ENCODE measurements at places on chromosomes 7 and 10.
A peak's percentile ranks its signal among the peaks of the same experiment; 100 is the strongest.

GRCh38 chr10:72340510-72341261, 14.0 kb downstream of the DNAJB12 start:
- DNase-seq = no peak

GRCh38 chr10:72310636-72311035, 36.9 kb downstream of the DDIT4 start:
- no peak for DNase-seq

DNA sequence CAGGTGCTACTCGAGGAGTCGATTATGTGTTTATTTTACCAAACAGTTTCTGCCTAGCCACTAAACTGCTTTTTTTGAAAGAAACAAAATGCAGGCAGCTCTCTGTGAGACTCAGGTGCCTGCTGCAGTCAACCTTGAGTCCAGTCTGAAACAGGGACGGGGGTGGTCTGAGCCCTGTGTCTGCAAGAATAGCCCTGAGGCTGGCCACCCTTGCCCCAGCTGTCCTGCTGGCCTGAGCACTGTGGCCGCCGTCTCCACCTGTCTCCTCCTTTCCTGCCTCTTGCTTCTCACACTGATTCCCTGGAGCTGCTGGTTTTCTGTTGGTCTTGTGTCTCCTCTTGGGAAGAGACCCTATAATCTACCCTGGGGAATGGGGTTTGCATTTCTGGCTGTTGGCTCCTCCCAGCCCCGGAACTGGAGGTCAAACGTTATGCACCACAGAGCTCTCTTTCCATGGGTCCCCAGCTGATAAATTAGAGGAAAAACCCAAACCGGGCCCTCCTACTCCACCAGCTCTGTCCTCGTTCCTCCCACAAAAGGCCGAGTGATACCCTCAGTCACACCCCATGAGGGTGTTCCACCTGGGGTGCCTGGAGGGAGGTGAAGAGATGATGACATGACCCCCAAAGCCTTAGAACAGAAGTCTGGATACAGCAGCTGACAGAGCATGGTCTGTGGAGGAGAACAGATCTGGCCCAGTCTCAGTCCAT, 15.0 kb upstream of the SLC18A3 start:
- no peak for DNase-seq

DNA sequence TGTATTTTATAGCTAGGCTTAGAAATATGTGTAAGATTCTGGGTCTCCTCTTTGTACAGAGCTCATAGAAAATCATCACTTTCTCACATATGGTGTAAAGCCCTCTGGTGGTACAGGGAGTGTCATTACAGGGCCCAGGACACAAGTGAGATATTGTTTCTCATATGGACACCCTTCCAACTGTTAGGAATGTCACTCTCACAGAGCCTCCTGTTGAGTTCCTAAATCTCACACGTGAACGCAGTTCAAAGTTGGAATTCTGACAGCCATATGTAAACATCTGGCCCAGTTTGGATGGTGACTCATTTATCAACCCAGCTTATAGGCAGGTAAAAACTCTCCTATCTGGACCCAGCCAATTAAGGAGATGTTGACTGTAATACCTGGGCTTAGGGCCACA, 35.4 kb upstream of the ZNF107 start:
- DNase-seq = peak; percentile 32

DNA sequence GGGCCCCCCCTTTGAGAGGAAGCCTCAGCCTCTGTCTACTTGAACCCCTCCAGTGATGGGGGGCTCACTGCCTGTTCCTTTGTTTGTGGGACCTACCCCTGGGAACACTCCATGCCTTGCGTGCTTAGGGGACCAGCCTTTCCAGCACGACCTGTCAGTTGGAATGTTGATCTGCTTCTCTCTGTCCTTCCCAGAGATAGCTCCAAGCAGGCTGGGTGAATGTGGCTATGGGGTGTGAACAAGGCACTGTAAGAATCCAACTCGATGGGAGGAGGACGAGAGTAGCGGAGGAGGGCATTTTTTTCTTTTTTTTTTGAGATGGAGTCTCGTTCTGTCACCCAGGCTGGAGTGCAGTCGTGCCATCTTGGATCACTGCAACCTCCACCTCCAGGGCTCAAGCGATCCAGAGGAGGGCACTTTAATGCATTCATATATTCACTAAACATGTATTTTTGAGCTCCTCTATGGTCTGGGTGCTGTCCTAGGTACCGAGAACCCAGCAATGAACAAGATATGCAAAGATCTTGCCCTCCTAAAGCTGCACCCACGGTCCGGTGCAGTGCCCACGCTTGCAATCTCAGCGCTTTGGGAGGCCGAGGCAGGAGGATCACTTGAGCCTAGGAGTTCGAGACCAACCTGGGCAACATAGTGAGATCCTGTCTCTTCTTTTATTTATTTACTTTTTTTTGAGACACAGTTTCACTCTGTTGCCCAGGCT, 8.5 kb downstream of the CLIP2 start:
- no peak for DNase-seq

DNA sequence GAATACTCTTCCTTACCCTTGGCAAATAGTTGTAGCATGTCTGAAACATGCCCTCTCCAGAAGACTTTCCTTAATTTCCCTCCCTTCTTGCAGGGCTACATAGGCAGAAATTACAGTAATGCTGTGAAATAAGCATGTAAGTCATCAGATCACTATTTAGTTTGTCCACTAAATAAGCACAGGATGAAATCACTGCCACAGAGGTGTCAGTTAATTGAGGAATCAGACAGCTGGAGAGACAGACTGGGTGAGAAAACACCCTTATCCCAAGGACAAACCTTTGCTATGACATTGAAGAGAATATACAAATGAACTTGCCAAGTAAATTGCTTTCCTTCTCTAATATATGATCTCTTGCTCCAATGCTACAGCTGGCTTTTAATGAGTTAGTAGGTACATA, 129.3 kb downstream of the CHRM2 start:
- no peak for DNase-seq

- DNase-seq = no peak
Observed at GRCh38 chr10:32384171-32384570, 37.2 kb upstream of the EPC1 start.

DNA sequence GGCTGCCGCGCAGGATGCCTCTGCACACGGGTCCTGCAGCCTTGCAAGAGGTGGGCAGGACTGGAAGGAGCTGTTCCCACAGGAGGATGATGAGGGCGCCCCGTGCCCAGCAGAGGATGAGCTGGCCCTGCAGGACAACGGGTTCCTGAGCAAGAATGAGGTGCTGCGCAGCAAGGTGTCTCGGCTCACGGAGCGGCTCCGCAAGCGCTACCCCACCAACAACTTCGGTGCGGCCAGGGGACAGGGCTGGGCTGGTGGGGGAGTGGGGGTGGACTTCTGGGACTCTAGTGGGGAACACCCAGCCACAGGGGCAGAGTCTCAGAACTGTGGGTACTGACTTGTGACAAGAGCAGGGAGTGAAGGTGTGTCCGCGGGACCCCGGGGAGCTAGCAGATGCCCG, 16.0 kb downstream of the ZFYVE27 start:
- no peak for DNase-seq

DNA sequence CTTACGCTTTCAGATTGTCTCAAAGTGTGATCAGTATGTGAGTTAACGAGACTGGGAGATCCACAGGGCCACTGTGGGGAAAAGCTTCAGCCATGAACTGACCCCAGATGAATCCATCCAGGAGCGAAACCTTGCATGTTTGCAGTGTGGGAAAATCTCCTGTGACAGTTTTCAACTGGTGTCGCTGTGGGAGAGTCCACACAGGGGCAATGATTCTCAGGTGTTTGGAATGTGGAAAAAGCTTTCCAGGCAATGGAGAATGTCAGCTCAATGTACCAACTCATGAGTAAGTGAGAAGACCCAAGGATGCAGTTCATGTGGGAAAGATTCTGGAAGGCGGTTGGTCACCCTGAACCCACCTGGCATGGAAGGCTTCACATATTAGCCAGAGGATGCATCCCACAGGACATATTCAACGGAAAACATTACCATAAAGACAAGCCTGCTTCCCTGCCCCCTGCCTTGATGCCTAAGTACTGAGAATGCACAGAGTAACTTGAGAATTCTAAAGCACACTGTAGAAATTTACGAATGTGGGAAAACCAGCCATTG, 204.1 kb upstream of the BMPER start:
- no peak for DNase-seq

GRCh38 chr7:34755008-34755407, 97.0 kb downstream of the NPSR1 start:
- DNase-seq = no peak

DNA sequence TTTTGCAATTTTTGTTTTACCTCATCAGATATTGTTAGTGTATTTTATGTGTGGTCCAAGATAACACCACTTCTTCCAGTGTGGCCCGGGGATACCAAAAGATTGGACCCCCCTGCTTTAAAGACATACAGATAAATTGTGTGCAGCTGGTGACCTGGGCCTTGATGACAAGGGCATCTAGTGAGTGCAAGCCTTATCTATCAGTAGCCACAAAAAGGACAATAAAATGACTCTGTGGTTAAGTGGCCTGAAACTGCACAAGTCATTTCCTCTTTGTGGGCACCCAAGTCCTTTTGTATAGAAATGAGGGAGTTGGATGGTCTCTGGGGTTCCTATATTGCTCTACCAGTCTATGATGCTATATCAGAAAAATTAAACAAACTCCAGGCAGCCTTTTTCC, 98.1 kb downstream of the PARD3 start:
- no peak for DNase-seq

DNA sequence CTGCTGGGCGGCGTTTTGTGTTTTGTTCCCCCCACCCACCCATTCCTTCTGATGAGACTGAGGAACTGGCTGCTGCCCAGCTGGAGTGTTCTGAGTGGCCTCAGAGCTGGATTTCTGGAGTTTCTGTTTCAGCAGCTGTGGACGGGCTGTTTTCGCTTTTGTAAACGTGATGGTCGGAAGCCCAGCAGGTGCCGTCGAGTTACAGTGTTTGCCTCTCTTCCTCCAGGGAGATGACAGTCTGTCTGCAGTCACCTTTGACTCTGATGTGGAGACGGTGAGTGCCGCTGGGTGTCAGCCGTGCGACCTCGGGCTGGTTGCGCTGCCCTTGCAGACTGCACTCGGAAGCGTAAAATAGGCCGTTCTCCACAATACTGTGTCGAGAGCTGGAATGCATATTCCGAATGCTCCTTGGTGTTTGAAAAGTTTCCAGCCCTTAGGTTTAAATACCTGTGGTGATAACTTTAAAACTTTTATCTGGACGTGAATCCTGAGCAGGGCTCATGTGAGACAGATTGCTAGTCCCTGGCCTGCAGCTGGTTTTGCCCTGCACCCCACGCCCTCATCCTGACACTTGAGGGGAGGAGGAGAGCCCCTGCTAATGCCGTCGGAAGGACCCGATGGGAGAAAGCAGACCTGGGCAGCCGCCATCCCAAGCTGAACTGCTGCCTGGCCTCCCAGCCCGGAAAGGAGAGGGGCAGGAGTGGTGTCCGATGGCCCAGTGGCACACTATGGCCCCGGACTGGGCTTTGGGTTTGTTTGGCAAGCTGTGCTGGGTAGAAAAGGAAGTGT, 8.3 kb downstream of the IQCE start:
- no peak for DNase-seq

GRCh38 chr10:12709000-12709401, 292.5 kb downstream of the CCDC3 start:
- no peak for DNase-seq

DNA sequence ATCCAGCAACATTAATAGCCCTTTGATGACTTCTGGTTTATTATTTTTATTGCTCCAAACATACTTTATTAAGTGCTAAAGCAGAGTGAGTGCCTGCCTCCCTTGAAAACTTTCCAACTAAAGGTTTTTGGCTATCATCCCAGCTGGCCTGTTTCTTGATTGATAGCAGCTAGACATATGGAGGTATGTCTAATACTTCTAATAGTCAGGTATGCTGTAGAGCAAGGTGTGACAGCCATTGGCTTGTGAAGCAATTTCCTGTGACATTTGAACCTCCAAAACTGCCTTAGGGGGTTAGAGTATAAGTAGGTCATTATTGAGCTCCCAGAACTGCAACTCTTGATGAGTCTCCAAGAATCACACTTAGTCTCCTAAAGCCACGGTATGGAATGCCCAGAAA, 55.8 kb downstream of the LOXL4 start:
- DNase-seq = no peak

DNA sequence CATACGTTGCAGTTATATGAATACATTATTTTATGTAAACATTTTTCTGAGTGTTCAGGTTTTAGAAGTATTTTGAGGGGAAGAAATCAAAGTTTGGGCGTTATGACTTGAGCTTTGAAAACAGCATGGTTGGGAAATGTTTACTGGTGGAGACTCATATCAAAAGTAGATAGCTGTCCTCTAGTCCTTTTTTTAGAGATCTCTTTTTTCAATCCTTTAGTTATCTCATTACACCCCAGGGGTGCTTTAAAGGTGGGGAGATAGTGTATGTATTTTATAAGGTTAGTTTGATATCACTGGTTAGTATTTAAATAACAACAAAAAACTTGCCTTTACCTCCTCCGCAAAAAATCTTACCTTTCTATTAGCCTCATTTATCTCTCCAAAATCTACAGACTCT, 2.3 kb downstream of the DMTF1 start:
- DNase-seq = no peak

DNA sequence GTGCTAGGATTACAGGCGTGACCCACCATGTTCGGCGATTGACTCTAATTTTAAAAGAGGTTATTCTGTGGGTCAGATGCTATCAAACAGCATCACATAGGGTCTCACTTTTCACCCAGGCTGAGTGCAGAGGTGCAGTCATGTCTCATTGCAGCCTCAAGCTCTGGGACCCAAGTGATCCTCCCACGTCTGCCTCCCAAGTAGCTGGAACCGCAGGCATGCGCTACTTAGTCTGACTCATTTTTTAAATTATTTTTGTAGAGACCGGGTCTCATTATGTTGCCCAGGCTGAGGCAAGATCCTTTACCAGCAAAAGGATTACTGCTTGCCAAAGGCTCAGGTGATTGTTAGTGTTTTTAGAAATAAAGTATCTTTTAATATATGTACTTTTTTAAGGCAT, 42.9 kb upstream of the STOX1 start:
- no peak for DNase-seq

GRCh38 chr10:8369666-8370065, 315.2 kb downstream of the GATA3 start:
- DNase-seq = no peak

GRCh38 chr10:109480836-109481235, 442.5 kb downstream of the XPNPEP1 start:
- no peak for DNase-seq

DNA sequence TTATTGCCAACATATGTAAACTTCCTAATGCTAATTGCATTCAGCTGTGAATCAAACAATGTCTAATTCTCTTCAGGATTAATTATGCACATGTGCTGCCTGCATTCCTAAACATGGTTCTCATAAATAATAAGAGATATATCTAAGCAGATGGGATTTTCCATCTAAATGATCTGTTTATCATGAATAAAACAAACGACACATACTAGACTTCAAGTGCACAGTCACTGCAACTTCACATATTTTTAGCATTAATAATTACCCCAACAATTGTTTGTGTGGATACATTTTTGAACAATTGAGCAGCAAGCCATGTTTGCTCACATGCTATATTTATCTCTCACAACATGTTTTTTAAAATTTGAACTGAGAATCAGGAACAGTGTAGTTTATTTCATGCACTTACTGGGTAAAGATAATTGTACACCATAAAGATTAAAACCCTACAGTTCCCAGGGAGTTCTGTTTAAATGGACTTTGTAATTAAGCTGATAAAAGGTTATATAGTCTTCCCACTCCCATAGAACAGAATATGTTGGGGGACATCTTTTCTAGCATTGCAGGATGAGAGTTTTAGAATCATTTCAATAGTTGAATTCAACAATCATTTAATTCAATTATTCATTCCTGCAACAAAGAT, 378.5 kb downstream of the MDFIC start:
- no peak for DNase-seq

Measured in NCI-H1092 treated with DMSO at 0.1 percent for 48 hours (cell line).